ENCODE measurements at places on chromosomes 12 and 14.

GRCh38 chr14:53161758-53162435 is 8.8 kb upstream of the DDHD1 start:
- DNase-seq = no peak

GRCh38 chr12:84135586-84136279 is 776.9 kb downstream of the SLC6A15 start:
- DNase-seq = no peak

DNA sequence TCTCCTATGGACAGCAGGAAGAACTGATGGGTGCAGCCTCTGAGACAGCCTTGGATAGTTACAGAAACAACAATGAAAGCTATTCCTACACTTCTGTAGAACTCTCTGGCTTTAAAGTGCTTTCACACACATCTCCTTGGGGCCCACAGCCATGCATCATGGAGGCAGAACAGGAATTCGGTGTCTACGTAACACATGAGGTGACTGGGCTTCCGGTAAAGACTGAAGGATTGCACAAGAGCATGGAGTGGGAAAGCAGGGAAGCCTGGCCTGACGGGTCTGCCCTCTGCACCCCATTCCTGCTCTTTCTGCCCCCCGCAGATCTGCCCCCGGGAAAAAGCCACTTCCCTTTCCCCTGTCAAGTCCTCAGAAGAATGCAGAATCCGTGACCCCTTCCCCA is 82.6 kb downstream of the VWF start:
- DNase-seq = no peak

GRCh38 chr12:66035288-66035966 is 95.1 kb downstream of the LLPH start:
- DNase-seq = no peak

GRCh38 chr12:10718279-10718821 is 4.8 kb downstream of the YBX3 start:
- no peak for DNase-seq

- no peak for DNase-seq
Observed at GRCh38 chr14:77622366-77622961, 6.0 kb upstream of the SPTLC2 start.

GRCh38 chr12:76450690-76451089 is 102.5 kb upstream of the BBS10 start:
- no peak for DNase-seq

GRCh38 chr14:90388437-90388836 is 8.4 kb upstream of the CALM1 start:
- DNase-seq = no peak

- no peak for DNase-seq
Observed at GRCh38 chr12:75556311-75556899, 45.0 kb upstream of the KRR1 start.

GRCh38 chr14:61065656-61066055 is 84.6 kb downstream of the SLC38A6 start:
- DNase-seq = no peak

- DNase-seq = no peak
Observed at GRCh38 chr12:70120970-70121369, 122.3 kb upstream of the CNOT2 start.

GRCh38 chr14:40417777-40418401 is 985.7 kb upstream of the FBXO33 start:
- no peak for DNase-seq

DNA sequence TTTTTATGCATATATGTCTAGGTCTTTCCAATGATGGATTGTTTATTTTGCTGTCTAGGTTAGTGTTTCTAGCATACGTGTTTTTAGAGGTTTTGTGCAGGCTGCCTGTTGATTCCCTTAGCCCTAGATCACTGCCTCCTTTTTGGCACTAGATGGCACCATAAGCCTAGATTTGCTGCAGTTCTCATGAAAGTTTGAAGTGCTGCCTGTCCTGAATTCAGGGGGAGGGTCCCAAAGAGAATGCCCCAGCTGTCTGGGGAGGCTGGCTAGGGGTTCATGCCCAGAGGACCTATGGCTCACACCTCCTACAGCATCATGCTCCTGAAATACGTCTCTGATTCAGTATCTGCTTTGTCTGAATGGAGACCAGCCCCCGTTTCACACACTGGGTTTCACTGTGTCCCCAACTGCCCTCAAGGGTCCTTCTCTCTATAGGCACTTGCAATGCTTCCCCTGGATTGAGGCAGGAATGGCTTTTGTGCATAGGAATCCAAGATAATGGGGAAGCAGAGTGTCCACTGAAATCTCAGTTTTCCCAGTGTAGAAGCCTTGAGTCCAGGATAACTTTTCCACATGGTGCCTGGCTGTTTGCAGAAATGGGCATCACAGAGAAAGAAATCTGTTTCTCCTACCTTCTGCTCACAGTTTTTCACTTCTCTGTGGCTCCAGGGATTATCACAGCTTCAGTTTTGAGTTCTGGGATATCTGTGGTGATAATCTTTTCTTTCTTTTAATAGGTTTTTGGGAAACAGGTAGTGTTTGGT is 14.2 kb upstream of the TXNRD1 start:
- no peak for DNase-seq

DNA sequence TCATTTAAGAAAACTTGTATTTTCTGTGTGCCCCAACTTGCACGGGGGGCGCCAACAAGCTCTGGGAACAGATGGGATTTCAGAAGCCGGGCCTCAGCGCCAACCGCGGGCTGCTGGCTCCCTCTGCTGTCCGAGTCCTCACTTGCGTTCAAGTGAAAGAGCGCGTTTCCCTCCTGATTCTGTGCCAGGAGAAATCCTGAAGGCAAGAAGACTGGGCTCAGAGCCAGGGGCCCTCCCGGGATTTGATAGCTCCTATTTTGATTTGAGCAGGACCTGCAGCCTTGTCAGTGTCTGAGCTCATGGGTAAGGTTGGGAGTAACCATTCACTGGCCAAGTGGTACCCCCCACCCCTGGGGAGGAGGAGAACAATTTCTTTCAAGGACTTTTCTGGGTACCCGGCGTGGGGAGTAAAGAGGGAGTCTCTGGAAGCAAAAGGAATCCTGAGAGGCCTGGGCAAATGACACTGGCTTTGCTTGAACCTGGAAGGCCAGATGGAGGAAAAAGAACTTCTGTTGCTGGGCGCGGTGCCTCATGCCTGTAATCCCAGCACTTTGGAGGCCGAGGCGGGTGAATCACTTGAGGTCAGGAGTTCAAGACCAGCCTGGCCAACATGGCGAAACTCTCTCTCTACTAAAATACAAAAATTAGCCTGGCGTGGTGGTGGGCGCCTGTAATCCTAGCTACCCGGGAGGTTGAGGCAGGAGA is 179.0 kb upstream of the RGS6 start:
- peak; percentile 94 for DNase-seq

GRCh38 chr14:51576879-51577278 is 74.8 kb upstream of the FRMD6 start:
- DNase-seq = no peak

- DNase-seq = no peak
Observed at GRCh38 chr12:46556105-46556559, 183.6 kb upstream of the SLC38A2 start.

- DNase-seq = peak; percentile 94
Observed at GRCh38 chr12:56565510-56566101, 44.0 kb downstream of the RBMS2 start.

DNA sequence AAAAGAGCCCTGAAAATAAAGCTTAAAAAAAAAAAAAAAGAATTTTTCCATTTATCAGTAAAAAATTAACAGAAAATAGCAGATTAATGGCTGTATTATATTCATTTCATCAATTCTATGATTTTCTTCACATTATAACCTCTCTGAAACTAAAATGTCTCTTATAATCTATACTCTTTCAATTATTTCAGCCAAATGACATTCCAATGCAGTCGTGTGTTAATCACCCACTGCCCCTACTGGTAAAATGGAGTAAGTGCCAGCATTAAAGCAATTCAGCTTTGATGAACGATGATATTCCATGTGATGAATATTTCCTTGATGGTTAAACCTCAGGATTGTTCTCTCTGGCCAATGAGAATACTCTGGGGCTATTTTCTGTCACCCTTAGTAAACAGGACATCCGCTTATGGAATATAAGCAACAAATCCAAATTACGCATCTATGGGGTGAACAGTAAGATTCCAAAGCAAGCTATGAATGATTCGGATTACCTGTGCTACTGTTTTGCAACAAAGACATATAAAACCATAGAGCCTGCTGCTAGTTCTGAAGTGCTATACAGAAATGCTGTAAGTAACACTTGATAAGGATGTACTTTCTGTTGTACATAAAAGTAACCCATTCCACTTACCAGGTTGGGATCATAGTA is 20.3 kb upstream of the SYCP3 start:
- DNase-seq = no peak

GRCh38 chr12:126040307-126040706 is 975.1 kb downstream of the AACS start:
- no peak for DNase-seq

- DNase-seq = no peak
Observed at GRCh38 chr14:100726550-100727085, at the start of gene DLK1. Gene DLK1, plus strand, starts transcription at chr14:100726892. Its CDS starts 177 bp downstream, at chr14:100727069.

- no peak for DNase-seq
Observed at GRCh38 chr14:65291531-65291930, 121.0 kb upstream of the FUT8 start.

- peak; percentile 28 for DNase-seq
Observed at GRCh38 chr14:72776701-72777261, 117.1 kb downstream of the DPF3 start.

DNA sequence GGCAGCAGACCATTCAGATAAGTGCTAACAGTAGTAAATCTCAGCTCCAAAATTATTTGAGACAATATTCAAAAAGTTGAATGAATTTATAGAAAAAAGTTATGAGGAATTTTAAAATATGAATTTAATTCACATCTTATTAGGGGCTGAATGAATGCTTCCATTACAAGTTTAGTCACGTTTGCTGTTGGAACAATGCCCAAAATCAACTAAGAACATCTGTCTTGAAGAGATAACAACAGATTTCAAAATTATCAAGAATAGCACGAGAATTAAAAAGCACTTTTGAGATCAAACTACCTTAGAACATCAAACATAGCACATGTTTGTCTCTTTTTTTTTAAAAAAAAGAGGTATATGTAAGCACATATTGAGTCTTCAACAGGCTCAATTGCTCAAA is 115.4 kb upstream of the PPFIA2 start:
- DNase-seq = no peak

DNA sequence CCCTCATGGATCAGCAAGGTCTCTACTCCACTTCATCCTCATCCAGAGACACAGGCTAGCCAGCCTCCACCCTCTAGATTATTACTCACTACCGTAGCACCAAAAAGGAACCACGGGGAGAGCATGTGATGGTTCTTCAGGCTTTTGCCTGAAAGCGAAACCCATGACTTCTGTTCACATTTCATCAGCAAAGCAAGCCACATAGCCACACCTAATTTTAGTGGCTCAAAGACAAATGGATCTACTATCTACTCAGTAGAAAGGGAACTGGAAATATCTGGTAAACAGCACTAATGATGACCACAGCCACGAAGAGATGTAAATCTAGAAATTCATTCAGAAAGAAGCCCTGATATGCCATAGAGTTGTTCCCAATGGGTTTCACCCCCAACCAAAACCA is 51.4 kb downstream of the VCPKMT start:
- no peak for DNase-seq

DNA sequence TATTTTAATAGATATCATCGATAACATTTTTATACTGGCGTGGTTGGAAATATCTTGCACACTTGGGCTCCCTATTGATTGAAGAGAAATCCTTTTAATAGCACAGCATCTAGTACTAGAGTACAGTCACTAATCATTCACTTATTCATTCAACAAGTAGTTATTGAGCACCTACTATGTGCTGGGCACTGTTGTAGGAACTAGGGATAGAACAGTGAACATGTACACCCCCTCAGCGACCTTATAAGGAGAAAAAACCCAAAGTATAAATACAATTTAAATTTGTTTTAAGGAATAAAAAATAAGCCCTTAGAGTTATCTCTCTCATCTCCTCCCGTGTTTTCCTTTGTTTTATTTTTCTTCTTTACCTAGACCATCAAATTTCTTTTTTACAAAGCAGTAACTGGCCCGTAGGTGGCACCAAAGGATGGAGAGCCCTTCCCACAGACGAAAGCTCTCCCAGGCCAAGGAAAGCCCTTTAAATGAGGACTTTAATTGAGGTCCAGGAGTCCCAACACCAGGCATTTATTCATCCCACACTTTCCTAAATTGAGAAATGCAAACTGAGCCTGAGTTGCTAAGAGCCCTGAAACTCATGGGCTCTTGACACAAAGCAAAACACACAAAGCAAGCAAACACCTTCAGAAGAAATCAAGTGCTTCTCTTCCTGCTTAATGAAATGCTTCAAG is 29.0 kb downstream of the PEBP1 start:
- DNase-seq = no peak

- DNase-seq = no peak
Observed at GRCh38 chr14:97571201-97571600, 774.0 kb downstream of the VRK1 start.

GRCh38 chr14:90274019-90274418 is 17.7 kb downstream of the PSMC1 start:
- DNase-seq = peak; percentile 51

- no peak for DNase-seq
Observed at GRCh38 chr14:59093902-59094301, 94.6 kb upstream of the DAAM1 start.

DNA sequence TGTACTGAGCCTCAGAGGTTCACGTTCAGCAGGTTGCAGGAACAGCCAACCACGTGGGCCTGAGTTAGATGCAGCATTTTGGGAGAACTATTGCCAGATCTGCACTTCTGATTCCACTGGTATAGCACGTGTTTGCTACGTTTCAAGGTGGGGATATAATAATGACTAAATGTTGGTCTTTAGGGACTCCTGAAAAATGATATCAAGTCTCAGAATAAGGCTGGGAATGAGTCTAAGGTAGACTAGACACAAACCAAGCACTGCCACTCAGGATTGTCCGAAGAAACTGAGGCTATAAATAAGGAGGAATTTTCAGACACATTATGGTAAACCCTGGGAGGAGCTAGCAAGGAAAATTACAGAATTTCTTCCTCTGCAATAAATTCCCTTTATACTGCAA is 98.1 kb downstream of the ESR2 start:
- no peak for DNase-seq

DNA sequence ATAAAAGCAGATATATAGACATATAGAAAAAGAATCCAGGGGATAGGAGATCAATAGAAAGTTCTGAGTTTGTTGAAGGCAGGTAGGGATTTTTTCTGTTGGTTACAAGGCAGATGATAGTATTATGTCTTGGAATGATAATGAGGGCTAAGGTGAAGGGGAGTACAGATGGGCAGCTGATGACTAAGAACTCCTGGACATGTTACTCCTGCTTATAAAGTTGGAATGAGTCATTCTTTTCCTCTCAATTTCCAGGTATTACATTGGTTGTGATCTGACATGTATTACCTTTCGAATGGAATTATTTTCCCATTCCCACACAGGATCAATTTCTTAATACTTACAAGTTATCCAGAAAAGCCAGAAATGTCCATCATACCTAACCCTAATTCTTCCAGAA is 545.2 kb upstream of the MGAT4C start:
- no peak for DNase-seq

- DNase-seq = no peak
Observed at GRCh38 chr14:36646664-36647416, 14.8 kb upstream of the PAX9 start.
